ENCODE measurements at places on chromosomes 2 and 18.

DNA sequence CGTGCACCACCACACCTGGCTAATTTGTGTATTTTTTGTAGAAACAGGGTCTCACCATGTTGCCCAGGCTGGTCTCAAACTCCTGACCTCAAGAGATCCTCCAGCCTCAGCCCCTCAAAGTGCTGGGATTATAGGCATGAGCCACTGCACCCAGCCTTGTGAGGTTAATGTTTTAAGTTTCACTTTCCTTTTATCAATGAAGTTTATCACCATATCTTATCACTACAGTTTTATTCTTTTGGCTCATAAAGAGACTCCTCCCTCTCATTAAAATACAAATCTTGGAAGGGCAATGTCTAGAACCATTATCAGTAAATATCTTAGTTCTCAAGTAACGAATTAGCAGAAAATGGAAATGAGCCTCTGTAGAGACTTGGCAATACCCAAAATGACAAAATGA is 173.8 kb downstream of the BCL11A start:
- no peak for DNase-seq

GRCh38 chr2:99112617-99113016 is 28.9 kb upstream of the C2orf15 start:
- DNase-seq = no peak

- DNase-seq = peak; percentile 52
Measured at GRCh38 chr18:11849841-11850634, 1.2 kb upstream of the CHMP1B start.

- peak; percentile 88 for DNase-seq
Measured at GRCh38 chr2:121075006-121075551, 209.9 kb downstream of the TFCP2L1 start.

DNA sequence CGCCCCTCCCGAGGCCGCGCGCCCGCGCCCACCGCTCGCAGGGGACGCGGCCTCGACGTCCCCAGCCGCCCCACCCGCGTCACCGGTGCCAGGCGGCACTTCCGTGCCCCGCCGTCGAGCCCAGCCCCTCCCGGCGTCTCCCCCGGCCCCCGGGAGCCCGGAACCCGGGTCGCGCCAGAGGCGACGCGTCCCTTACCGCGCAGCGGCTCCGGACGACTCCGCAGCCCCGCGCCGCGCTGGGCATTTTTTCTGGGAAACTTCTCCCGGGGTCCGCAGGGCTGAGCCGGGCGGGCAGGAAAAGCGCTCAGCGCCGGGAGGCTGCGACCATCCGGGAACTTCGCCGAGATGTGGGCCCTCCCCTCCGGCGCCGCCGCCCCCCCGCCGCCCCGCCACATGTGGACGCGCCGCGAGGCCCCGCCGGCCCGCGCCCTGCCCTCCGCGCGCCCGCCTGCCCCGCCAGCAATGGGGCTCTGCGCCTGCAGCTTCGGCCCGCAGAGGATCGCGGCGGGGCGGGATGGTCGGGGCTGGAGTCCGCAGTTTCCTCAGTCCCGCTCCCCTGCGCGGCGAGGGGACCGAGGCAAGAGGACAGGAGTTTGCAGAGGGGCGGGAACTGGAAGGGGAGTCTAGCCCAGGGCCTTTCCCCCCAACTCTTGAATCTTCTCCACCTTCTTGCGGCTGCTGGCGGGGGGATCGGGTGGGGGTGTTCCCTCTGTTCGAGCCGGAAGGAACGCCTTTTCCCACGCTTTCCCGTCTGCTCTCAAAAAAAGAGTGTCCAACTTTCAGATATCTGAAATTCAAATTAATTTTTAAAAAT is 81.5 kb downstream of the CHRNA1 start:
- peak; percentile 54 for DNase-seq

DNA sequence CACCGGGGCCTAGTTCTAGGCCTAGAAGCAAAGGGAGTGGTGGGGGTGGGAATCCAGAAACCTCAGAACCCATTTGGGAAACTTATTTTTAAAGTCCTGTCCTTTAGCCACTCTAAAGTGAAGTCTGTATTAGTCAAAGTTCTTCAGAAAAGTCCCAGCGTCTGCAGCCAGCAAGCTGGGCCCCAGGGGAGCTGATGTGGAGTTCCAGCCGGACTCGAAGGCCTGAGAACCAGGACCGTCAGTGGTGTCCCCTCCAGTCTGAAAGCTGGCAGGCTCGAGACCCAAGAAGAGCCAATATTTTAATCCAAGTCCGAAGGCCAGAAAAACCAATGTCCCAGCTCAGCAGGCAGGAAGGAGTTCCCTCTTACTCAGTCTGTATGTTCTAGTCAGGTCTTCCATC is 32.4 kb downstream of the ID2 start:
- no peak for DNase-seq

DNA sequence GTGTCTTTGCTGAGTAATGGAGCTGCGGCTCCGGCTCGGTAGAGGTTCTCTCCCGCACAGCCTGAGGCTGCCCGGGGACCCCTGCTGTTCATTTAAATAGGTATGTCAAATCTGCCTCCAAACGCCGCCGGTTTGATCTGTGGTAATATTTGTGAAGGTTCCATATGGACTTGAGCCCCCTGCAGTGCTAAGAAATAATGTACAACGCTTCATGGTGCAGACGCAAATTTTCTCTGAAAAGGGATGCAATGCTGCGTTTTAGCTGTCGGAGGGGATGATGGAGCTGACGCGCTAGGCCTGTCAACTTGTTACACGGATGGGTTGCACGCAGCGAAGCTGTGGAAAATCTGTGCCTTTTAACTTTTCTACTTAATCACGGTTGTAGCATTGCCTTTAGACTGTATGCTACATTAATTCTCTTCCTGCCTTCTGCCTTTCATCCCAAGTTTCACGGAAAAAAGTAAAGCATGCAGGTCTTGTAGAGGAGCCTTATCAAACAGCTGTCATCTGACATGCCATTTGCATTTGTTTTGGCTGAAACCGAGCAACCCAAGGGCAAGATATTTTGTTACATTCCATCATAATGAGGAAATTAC is 43.2 kb downstream of the MRPS9 start:
- DNase-seq = peak; percentile 34

GRCh38 chr2:190271783-190272456 is 47.7 kb downstream of the HIBCH start:
- no peak for DNase-seq

- no peak for DNase-seq
Measured at GRCh38 chr2:120381661-120382060, 35.7 kb downstream of the INHBB start.

DNA sequence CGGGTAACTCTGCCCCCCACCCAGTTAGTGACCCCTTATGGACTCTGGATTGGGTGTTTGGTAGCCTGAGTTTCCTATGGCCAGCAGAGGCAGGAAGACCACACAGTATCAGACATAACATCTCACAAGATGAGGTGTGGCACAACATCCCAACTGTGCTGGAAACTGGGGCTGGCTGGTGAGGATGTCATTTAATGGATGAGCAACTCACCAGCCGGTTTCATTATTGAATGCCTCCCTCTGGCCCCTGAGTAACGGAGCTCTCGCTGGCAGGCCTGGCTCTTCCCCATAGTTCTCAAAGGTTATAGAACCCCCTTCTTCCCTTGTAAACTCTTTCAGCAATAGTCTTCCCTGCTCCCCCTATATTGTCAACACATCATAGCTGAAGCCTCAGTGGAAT is 195.0 kb downstream of the BCL11A start:
- DNase-seq = no peak

DNA sequence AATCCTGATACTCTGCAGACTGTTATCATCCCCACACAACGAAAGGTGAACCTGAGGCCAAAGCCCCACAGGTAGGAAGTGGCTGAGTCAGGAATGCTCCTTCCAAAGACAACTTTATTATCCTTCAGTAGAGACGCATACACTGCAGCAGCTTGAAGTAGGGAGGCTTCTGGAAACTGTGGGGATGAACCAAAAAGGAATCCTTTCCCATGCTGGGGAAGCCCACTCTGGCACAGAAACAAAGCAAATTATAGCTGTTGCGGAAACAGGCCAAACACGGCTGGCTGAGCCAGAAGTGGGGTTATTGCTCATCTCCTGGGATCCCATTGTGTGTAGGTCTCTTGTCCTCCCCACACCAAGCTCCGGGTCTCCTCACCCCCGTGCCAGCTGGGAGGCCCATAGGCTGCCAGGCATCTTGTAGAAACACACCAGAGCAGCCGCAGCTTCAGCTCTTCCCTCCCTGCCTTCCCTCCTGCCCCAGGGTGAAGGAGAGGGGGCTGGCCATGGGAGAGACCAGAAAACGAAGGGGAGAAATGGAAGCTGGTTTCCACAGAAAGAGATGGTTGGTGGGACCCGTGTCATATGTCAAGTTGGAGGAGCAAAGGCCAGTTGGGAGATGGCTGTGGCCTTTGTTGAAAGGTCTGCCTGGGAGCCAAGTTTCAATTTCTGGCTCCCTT is 176.9 kb upstream of the NABP1 start:
- no peak for DNase-seq

GRCh38 chr2:200662727-200663126 is 76.9 kb downstream of the AOX1 start:
- DNase-seq = no peak

DNA sequence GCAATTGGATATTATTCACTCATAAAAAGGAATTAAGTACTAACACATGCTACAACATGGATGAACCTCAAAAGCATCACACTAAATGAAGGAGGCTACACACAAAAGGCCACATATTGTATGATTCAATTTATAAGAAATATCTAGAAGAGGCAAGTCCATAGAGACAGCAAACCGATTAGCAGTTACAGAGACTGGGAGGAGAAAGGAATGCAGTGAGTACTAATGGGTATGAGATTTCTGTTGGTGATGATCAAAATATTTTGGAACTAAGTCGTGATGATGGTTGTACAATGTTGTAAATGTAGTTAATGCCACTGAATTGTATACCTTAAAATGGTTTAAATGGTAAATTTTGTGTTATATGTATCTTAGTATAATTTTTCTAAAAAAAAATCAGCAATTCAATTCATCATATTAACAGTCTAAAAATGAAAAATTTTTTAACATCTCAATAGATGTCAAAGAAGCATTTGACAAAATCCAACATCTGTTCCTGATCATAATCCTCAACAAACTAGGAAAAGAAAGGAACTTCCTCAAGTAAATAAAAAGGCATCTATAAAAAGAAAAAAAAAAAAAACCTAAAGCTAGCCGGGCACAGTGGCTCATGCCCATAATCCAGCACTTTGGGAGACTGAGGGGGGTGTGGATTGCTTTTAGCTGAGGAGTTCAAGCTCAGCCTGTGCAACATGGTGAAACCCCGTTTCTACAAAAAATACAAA is 98.1 kb downstream of the TGIF1 start:
- DNase-seq = no peak

GRCh38 chr18:46678785-46679399 is 21.9 kb upstream of the LOXHD1 start:
- DNase-seq = no peak

DNA sequence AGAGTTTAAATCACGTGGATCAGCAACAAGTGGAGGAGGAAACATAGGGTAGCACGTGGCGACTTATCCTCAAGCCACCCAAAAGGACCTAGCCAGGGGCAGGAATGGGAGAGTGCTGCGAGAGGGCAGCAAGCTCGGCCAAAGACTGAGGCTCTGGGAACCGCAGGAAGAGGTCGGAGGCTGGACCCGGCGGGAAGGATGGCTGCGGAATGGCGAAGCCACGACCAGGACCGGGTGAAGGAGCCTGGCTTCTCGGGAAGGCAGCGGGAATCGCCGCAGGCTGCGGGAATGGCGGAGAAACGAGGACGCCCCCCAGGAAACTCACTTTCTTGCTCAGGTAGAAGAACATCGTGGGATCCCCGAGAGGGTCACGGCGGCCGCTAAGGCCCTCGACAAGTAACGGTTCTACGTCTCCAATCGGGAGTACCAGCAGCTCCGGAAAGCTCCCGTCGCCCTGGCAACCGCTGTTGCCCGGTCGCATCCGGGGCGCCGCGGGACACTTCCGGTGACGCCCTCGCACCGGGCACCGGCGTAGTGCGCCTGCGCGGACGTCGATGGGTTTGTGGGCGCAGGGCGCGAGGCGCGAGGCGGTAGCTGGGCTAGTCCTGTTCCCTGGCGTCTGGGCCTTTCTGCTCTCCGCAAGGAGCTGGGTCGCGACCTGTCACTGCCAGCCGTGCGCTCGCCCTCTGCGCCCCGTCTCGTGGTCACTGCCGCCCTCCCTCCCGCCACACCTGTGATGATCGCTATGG is at the start of gene WDR35:
Gene WDR35, minus strand, starts transcription at position 439 of the 749 bp plus-strand sequence. Its CDS starts 90 bp downstream, at position 349.
- peak; percentile 94 for DNase-seq

DNA sequence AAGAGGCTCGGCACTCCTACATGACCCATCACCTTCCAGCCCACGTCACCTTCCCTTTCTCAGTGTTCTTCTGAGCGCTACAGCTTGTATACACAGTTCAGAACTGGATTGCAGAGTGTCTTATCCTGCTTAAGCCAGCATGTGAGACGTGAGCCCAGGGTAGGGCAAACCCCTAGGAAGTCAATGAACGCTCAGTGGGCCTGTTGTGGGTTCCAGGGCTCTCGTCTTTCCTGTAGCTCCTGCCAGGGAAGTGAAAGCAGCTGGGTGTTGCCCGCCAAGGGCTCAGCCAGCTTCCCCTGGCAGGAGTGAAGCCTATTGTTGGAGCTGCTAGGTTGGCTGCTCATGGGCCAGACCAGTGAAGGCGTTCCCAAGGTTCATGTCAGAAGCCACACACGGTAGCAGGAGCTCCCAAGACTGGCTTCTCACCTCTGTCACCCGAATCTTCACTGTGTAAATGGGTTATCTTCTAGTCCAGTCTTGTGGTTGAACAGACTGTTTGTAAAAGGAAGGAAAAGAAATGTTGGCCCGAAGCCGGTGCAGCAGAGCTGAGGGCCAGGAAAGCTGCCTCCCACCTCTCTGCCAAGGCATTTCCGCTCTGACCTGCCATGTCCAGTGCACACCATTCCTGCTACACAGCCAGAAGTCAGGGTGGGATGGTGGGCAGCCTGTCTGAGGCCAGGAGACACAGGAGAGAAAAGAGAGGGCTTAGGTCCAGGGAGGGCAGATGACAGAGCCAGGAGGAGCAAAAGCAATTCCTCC is 69.6 kb upstream of the RMDN2 start:
- DNase-seq = no peak

GRCh38 chr2:172968061-172968469 is 107.6 kb upstream of the MAP3K20 start:
- no peak for DNase-seq

DNA sequence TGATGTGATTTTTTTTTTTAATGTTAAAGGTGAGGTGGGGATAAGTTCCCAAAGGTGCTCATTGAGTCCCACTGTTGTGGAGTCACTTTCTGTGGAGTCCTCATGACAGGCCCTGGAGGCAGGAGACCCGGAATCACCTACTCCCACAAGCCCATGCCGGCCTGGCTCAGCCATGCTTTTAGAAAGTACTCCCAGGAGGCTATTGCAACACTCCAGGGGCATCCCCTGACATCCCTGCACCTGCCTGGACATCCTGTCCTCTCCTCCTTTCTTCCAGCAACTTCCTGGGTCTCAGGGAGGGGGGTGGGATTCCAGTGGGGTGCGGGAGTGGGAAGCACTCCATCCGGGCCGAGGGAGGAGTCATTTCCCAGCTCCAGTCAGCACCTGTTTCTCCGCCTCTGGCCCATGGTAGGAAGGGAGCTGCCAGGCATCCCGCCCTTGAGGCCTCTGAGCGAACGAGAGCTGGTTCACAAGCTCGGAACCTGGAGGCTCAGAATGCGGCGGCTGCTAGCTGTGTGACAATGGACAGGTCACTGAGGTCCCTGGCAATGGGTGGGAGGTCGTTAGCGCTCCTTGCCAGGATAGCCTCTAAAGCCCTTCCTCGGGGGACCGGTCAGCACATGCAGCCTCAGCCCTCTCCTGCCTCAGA is 163.9 kb upstream of the ID2 start:
- DNase-seq = no peak

- DNase-seq = no peak
Measured at GRCh38 chr2:10235909-10236550, 66.7 kb upstream of the HPCAL1 start.

- DNase-seq = no peak
Measured at GRCh38 chr2:136136931-136137330, 19.0 kb upstream of the CXCR4 start.

GRCh38 chr18:11981192-11981542 is at the start of gene IMPA2:
IMPA2 (plus strand) TSS chr18:11981507; CDS start chr18:11981670, 163 bp downstream.
- DNase-seq = peak; percentile 96

- no peak for DNase-seq
Measured at GRCh38 chr2:213846856-213847255, 562.6 kb downstream of the SPAG16 start.
